ENCODE measurements at places on chromosomes 6 and 20. TPM values are rescaled to one million over a fixed set of nuclear protein-coding genes. Genes with fewer than 3 reads are reported as not detected.

Gene STMND1
- total RNA-seq, result not detected

Gene GSTA5
- total RNA-seq, result not detected

Gene OR2H1
- not detected for total RNA-seq

Gene SAMD3
- 0.43 TPM for total RNA-seq

Gene COL9A3
- total RNA-seq, result 1.0 TPM

Gene MAS1
- not detected for total RNA-seq

Gene ABHD16B
- not detected for total RNA-seq

Gene BPIFB4
- not detected for total RNA-seq

Gene CTCFL
- total RNA-seq, result 0.10 TPM

Gene HLA-DRA
- 2,040 TPM for total RNA-seq

Gene TGM3
- total RNA-seq, result not detected

Gene DLK2
- total RNA-seq, result 0.38 TPM
